ENCODE measurements at places on chromosomes 4 and X.

- DNase-seq = peak; percentile 5
These were observed 329.4 kb downstream of the HNRNPD start for GRCh38 chr4:82044141-82044993.

- no peak for DNase-seq
These were observed 31.2 kb upstream of the RAB40A start for GRCh38 chrX:103550415-103551051.

- peak; percentile 14 for DNase-seq
These were observed at the start of gene DACH2 for GRCh38 chrX:86148024-86148511. DACH2 (plus strand) TSS chrX:86148451.

GRCh38 chr4:150259861-150260567 is 181.8 kb downstream of the DCLK2 start:
- DNase-seq = no peak

DNA sequence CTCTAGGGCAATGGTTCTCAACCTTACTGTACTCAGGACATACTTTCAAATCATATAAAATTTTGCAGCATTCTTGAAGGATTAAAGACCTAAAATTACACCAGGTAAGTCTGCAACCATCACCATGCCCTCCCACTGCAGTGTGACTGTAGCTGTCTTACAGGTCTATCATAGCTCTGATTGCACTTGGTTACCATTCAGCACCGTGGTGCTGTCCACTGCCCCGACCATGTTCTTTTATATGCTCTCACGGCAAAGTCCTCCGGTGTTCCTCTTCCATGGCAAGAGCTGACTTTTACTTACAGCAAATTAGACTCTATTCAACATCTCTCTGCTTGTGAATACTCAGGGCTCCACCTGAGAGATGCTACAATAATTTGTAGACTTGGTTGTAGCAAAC is 11.5 kb downstream of the CRMP1 start:
- no peak for DNase-seq

- no peak for DNase-seq
These were observed 150.5 kb upstream of the SPRY1 start for GRCh38 chr4:123246085-123246484.

DNA sequence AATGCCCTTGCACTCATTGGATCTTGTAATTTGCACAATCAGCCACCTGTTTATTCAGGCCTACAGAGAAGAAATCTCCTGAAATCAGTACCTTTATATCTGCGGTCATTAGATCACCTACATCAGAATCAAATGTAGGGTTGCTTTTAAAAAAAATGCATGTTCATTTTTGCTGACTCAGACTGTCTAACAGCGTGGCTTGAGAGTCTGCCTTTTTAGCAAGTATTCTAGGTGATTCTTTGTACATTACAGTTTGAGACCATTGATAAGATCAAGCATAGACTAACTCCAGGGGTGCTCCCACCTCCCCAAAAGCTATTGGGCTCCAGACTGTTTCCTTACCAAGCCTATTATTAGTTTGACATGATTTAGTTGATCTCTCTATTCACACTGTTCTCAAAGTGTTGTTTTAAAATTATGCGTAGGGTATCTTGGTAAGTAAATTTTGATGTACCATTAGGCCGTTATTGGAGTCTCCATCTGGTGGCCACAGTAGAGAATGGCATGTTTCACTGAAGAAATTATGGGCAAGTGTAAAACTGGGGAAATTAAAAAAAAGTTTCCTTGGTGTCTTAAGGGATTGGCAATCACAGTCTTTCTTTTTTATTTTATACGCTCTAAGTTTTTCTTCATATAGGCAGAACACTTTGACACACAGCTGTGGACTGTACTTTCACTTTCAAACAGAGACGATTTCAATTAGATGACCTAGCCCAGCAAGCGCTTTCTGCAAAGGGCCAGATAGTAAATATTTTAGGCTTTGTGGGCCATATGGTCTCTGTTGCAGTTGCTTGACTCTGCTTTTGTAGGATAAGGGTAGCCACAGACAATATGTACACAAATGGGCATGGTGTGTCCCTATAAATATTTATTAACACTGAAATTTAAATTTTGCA is 33.7 kb upstream of the MSL3 start:
- DNase-seq = no peak

DNA sequence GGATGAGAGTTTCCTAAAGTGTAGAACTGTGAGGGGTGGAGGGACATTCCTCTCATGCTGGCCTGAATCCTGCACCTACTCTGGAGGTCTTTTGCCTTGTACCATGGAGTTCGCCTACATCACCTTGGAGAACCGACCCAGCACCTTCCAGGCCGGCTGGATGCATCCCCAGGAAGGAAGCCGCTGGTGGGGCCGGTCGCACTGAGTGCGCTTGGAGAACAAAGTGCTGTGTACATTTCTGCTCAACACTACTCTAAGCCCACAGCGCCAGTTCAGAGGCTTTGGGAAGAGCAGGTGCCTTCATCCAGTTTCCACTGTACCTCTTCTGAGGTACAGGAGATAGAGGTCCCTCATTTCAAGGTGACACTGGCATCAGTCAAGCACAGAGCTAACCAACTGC is 15.4 kb upstream of the IRF2 start:
- DNase-seq = no peak

- DNase-seq = no peak
These were observed 45.8 kb downstream of the TBC1D14 start for GRCh38 chr4:6955261-6955911.

DNA sequence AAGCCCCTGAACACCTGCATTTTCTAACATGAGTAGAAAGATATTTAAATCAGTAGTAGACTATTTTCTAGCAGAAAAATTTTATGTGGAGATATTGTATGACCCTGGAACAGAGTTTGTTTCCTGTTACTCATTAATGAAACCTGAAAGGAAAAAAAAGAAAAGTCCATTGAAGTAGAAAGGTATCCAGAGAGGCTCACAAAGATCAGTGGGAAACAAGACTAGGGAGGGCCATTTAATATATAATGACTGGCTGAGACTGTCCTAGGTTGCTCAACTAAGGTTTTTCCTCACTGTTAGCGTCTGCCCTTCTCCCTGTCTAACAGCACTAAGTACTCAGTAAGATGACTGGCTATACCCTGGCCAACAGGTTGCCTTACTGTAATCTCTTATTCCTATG is 788.6 kb downstream of the GLUD2 start:
- DNase-seq = no peak

DNA sequence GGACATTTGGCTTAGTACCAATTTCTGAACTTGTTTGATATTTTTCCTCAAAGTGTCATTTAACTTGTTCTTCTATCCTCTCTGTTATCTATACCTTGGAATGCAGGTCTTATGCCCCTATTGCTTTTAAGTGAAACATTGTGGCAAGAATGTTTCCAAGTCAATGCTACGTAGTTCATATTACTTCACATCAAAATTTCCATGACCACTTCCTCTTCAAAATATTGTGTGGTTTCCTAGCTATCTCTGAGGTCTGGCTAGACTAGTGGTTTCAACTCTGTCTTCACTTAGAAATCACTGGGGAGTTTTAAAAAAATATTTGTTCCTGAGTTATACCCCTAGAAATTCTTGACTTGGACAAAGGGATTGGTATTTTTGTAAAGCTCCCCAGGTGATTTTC is 20.2 kb upstream of the RASGEF1B start:
- no peak for DNase-seq

- peak; percentile 1 for DNase-seq
These were observed 96.2 kb downstream of the RBM46 start for GRCh38 chr4:154877110-154877760.

DNA sequence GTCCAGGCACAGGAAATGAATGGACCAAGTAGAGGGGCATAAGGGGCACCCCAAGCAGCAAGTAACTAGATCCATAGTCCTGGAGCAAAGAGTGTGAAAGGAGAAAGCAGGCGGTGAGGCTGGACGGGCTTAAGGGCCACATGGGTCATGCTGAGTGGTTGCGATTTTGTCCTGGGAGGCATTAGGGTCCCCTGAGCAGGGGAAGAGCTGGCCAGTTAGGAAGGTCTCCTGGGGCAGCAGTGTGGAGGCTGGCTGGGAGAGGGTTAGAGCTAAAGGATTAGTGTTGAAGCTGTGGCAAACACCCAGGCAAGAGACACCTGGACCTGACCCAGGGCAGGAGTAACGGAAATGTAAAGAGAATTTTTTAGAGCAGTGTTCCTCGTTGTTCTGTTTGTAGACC is 26.5 kb downstream of the MYOZ2 start:
- DNase-seq = no peak

- no peak for DNase-seq
These were observed 34.3 kb downstream of the RAPGEF2 start for GRCh38 chr4:159137176-159137575.

DNA sequence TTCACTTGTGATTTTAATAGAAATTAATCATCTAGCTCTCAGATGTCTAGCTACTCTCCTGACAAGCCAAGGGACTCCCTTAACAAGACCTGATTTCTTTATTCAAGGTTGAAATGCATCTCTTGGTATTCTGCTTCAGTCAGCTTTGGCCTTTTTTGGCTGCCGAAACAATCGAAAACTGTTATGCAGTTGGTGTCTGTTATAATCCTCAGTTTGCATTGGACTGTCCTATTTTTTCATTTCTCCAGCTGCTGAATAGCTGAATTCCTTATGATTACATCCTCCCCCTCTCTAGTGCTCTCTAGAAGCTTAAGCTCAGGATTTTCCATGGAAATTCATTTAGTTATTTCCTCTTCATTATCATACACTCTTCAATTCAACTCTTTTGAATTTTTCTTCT is 177.2 kb downstream of the TRIML1 start:
- DNase-seq = no peak

DNA sequence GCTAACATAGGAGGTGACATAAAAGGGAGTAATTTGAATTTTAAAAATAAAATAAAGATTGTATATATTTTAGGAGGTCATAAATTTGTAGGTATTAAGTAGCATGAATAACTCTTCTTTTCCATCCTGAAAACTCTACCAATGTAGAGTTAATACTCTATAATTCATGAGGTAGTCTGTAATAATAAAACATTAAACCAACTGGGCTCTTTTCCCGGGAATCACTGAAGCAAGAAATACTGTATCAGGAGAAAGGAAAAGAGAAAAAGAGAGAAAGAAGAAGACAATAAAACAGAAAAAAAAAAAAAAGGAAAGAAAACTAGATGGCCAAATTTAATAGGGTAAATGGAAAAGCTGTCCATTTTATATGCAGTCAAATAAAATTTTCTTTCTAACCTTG is 984.4 kb downstream of the CCSER1 start:
- no peak for DNase-seq

DNA sequence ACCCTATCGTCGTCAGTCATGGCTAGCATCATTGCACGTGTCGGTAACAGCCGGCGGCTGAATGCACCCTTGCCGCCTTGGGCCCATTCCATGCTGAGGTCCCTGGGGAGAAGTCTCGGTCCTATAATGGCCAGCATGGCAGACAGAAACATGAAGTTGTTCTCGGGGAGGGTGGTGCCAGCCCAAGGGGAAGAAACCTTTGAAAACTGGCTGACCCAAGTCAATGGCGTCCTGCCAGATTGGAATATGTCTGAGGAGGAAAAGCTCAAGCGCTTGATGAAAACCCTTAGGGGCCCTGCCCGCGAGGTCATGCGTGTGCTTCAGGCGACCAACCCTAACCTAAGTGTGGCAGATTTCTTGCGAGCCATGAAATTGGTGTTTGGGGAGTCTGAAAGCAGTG is 1.6 kb downstream of the ZCCHC12 start:
- no peak for DNase-seq

DNA sequence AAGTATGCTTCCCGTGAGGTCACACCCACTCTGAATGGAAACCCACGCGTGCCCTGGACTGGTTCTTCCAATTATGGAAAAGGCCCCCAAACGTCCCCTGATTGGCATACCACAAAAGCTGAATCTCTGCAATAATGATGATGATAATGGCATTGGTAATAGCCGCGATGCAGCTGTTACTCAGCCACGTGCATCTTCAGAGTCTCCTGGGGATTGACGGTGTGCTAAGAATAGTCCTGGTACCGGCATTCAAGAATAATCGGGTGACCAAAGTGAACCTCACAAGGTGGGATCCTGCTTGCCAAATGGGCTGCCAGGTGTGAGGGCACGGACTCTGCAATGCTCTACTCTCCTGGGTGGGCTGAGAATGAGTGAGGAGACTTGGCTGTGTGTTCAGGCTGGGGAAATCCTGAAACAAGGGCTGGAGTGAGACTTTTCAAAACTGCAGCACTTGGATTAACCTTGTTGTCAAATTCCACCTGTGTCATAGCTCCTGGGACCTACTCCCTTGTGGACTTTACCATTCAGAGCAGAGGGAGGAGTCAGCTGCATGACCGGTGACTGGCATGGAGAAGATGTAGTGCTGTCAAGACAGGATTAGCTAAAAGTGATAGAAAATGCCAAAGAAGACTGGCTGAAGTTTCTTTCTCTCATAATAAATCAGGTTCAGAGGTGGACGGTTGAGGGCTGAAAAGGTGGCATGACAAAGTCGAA is 615.4 kb downstream of the MID1IP1 start:
- DNase-seq = no peak

DNA sequence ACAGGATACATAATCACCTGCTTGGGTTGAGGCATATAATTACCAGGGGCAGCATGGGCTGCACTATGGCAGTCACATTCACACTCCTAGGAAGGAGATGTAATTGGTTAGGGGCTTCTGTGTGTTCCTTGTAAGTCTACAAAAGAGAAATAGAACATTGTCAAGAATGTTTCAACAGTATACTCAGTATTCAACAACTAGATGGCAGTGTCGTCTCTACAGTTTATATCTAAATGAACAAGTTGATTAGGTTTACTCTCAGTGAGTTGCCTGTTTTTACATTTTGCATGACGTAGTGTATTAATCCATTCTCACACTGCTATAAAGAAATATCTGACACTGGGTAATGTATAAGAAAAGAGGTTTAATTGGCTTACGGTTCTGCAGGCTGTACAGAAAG is 50.5 kb upstream of the RAB33B start:
- no peak for DNase-seq

DNA sequence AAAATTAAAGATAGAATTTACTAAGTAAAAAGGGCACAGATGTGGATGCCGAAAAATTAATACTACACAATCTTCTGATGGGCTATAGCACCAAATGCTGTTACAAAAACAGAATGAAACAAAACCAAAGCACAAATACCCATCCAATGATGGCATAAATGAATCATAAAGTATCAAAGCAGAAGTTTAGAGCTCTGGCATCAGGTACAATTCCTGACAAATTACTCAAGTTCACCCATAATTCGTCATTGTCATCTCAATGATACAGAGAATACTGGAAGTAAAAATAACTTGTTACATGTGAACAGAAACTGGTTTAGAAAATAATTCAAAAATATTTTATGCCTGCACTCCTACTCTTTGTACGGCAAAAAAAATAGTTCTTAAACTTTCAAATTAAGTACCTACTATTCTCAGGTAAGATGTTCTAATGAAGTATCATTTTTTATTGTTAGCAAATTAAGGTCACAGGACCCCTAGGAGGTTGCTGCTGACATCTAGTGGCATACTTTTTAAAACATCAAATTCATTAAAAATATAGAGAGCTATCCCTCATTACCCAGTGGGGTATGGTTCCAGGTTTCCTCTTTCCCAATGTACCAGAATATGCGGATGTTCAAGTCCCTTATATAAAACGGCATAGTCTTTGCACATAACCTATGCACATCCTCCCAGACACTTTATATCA is 126.1 kb downstream of the INPP4B start:
- DNase-seq = no peak

GRCh38 chrX:17078031-17078720 is 131.7 kb downstream of the REPS2 start:
- DNase-seq = no peak

GRCh38 chr4:176906709-176907108 is 114.0 kb upstream of the VEGFC start:
- no peak for DNase-seq

GRCh38 chr4:111228396-111228795 is 605.5 kb upstream of the PITX2 start:
- no peak for DNase-seq
